Stimulated activated CD8-positive, alpha-beta memory T cell treated with anti-CD3 and anti-CD28 coated beads, Interleukin-12 subunit alpha, Interleukin-12 subunit beta, amount 100 ng/mL, for 4 hours (primary cell): ENCODE measurements at places on chromosomes 13 and 19.

- DNase-seq: no peak
Observed at GRCh38 chr13:52707375-52707774, 32.2 kb downstream of the CNMD start.

DNA sequence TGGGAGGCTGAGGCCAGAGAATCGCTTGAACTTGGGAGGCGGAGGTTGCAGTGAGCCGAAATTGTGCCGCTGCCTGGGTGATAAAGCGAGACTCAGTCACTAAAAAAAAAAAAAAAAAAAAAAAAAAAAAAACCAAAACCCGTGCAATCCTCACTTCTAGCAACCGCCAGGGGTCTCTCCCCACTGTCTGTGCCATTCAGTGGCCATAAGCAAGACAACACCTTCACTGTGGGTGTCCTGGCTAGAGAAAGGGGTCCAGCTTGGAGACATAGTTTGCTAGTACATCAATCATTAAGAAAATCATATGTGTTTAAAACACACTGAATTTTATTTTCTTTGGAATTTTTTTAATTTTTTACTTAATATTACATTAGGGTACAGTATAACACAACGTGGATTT, 68.2 kb downstream of the RASL11A start:
- no peak for DNase-seq

DNA sequence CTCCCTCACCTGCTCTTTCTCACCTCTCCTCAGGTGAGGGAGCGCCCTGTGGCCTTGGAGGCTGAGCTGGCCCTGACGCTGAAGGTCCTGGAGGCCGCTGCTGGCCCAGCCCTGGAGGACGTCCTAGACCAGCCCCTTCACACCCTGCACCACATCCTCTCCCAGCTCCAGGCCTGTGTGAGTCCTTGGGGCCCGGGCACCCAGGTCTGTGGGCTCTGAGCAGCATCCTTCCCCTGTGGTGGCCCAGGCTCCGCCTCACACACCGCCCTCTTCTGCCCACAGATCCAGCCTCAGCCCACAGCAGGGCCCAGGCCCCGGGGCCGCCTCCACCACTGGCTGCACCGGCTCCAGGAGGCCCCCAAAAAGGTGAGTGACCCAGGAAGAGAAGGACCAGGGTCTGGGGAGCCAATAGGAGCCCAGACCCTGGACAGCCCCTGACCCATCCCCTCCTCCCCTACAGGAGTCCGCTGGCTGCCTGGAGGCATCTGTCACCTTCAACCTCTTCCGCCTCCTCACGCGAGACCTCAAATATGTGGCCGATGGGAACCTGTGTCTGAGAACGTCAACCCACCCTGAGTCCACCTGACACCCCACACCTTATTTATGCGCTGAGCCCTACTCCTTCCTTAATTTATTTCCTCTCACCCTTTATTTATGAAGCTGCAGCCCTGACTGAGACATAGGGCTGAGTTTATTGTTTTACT, 1.9 kb downstream of the IFNL1 start:
- DNase-seq: peak; percentile 52

GRCh38 chr19:10422846-10423245, 2.5 kb downstream of the PDE4A start:
- no peak for DNase-seq

DNA sequence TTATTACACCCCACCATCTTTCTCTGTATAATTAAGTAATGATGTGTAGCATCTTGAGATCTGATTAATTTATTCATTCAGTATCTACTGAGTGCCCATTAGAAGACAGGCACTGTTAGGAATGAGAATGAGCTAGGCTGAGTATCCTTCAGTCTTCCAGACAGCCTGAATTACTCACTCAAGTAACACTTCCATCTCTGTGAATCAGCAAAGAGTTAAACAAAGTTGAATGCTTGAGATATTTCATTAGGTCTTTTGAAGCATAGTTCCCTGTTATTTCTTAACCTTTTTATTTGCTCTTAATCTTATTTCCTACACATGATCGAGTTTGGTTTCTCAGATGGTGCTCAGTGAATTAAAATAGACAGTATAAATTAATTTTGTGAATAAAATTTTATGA, 413.7 kb downstream of the DCT start:
- no peak for DNase-seq

GRCh38 chr13:43720780-43721397, 65.9 kb downstream of the ENOX1 start:
- no peak for DNase-seq

- DNase-seq: no peak
Observed at GRCh38 chr13:70191034-70191433, 82.8 kb upstream of the KLHL1 start.

GRCh38 chr13:33639626-33640080, 178.3 kb upstream of the RFC3 start:
- DNase-seq: no peak

DNA sequence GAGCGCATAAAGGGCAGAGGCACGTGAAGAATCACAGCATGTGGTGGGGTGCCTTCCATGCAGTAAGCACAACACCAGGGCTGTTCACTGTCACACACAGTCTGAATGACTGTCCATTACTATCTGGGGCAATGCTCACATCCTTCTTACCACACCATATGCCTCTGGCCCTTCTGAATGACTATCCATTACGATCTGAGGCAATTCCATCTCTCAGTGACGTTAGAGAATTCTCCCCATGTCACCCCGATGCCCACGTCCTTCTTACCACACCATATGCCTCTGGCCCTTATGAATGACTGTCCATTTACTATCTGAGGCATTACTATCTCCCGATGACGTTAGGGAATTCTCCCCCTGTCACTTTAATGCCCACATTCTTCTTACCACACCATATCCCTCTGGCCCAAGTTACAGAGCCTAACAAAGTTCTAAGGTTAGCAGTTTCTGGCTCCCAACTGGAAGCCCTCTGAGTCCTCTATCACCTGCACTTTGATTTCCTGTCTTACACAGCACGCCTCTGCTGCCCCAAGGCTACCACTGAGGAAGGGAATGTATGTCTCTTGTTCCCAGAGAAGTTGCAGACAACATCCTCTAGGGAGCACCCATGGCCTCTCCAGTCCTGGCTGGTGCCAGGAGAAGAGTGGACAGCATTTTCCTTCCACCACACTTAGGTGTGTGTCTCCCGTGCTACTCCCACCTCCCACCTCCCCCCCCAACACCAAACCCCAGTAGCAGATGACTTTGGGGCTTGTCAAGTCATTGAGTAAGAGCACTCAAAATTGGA, 154.8 kb downstream of the COG6 start:
- DNase-seq: no peak

GRCh38 chr13:57631596-57632275, at the start of gene PCDH17:
PCDH17 (plus strand) TSS chr13:57631744; CDS start chr13:57632547, 803 bp downstream.
- DNase-seq: no peak

DNA sequence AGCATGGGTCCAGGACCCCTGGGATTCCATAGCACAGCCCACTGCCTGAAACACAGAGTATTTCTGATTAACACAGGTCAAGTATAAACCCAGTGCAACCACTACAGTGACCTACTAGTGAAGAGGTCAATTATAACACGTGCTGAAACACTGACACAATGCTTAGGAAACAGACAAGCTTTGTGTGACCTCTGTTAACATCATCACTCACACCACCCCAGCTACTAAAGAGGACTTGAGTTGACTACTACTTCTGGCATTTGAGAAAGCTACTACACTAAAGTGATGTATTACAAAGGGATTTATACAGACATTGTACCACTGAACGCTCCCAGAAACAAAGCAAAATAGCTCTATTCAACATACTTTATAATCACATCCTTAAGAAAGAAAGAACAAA, 1935.9 kb upstream of the PCDH20 start:
- DNase-seq: no peak

- DNase-seq: no peak
Observed at GRCh38 chr19:48830088-48830487, 6.2 kb downstream of the HSD17B14 start.

DNA sequence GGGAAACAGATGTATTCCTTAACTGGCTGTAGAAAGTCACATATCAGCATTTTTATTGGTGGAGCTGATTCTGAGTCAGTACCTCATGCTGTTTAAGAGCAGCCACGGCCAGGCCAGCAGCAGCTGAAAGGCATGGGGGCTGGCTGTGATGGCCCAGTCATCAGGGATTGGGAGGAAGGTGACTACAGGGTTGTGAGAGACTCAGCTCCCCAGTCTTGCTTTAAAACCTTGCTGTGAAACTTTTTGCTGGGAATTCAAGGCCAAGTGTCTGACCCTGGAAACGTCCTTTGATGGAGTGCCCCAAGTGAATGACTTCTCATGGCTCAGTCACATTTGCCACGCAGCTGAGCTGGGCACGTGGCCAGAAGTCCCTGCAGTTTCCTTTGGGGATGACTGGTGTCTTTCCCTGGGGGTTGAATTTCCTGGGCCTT, 39.1 kb upstream of the RNF113B start:
- DNase-seq: no peak

DNA sequence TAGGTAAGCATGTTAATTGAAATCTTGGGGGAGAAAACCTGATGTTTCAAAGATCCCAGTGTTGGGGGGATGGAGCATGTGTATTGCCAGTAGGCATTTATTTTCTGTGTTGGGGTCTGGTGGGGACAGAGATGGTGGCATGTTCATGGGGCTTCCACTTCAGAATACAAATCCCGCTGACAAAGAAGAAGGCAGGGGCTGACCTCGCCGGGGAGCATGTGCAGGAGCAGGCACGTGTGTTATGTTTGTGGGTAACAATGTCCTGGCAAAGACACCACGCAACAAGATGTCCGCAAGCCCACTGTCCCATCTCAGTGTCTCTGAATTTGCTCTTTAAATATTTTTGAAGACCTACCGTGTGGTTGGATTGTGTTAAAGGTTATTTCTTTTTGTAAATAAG, 164.5 kb downstream of the TEX29 start:
- no peak for DNase-seq

DNA sequence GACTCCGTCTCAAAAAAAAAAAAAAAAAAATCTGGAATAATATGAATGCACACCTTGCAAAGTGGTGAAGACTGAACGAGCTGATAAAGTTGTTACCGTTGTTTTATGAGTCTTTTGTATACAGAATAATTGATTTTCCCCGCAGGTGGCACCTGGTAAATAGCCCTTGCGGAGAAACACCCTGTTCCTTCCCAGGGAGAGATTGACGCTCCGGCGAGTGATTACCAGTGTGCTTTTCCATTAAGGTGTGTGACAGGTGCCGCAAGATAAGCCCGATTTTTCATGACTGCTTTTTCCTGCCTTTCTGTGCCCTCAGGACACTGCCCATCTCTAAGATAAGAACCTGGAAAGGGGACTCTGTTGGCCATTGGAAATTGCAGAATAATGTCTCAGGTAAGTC, 943 bp downstream of the ZNF302 start:
- no peak for DNase-seq

- no peak for DNase-seq
Observed at GRCh38 chr19:33377586-33378475, 4.3 kb downstream of the CEBPG start.

GRCh38 chr19:7397687-7398086, 49.0 kb downstream of the ARHGEF18 start:
- no peak for DNase-seq

GRCh38 chr19:35879068-35879467, 10.7 kb downstream of the APLP1 start:
- DNase-seq: no peak

GRCh38 chr13:107819071-107819470, 396.3 kb downstream of the LIG4 start:
- DNase-seq: no peak

DNA sequence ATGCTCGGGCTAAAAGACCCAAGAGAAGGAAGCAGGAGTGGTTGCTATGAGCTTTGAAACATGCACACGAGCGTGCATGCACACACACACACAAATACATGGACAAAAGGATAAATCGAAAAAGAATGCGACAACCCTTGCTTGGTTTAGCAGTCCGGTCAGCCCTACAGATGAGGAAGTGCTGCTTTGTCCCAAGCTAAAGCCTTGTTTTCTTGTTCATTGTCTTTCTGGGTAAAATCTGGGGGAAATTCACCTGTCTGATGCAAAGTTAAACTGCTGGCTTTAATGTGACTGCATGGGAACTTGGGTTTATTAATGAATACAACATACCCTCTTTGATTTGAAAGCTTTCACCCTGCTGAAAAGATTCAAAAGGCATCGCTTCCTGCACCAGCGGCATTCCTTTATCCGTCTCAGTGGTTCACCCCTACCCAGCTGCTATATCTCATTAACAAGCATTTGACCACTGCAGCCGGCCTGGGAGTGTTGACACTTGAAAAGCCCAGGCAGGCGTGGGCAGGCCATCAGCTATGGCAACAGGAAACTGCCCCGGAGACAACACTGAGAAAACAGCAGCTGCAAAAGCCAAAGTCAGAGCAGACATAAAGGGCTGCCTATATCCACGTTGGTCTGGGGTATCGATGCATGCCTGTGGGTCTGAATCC, 301.7 kb downstream of the NDFIP2 start:
- DNase-seq: no peak

DNA sequence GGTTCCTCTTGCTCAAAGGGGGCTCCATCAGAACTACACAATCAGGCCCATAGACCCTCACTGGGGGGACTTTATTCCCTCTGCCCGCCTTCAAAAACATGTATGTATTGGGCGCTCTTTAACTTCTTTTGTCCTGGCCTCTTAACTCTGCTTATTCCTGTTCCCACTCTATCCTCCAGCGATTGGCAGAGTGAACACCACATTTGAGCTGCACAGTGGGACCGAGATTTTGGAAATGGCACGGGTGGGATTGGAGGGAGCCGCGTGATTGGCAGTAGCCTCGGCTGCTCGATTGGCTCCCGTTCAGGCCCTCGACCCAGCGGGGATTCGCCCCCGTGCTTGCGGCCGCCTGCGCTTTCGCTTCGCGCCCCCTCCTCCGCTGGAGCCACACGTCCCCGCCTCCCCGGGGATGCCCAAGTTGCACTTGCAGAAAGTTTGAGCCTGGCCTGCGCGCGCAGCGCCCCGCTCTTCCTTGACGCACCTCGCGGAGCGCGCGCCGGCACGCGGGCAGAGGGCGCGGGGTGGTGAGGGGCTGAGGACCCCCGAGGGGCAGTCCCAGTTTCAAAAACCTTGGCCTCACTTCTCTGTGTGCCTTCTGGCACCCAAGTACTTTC, at the start of gene ZIC5:
TSS of gene ZIC5 (minus strand) at position 192 of the 614 bp plus-strand sequence. CDS start at position 28, 164 bp downstream.
- DNase-seq: no peak

- DNase-seq: no peak
Observed at GRCh38 chr19:42129399-42130253, 2.6 kb downstream of the POU2F2 start.

- DNase-seq: no peak
Observed at GRCh38 chr13:45226024-45226423, 25.2 kb upstream of the KCTD4 start.

GRCh38 chr19:50465986-50466705, 10.2 kb upstream of the EMC10 start:
- no peak for DNase-seq

- DNase-seq: no peak
Observed at GRCh38 chr13:51590971-51591627, 6.8 kb downstream of the WDFY2 start.

- no peak for DNase-seq
Observed at GRCh38 chr19:927780-928401, 2.1 kb downstream of the ARID3A start.

DNA sequence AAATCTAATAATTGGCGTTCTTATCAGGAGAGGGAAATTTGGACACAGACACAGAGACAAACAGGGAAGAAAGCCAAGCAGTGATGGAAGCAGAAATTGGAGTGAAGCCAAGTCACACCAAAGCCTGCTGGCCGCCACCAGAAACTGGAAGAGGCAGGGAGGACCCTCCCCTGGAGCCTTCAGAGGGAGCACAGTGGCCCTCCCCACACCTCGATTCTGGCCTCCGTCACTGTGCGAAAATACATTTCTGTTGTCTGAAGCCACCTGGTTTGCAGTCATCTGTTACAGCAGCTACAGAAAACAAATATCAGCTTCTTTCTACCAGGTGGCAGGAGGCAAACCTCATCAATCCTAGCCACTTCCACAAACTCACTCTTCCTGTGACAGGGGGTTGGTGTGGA, 8.3 kb upstream of the TLE6 start:
- DNase-seq: no peak
